CD4-positive, alpha-beta T cell treated with Interleukin-17A for 1 hour (primary cell): ENCODE measurements at places on chromosomes 13 and 19.

DNA sequence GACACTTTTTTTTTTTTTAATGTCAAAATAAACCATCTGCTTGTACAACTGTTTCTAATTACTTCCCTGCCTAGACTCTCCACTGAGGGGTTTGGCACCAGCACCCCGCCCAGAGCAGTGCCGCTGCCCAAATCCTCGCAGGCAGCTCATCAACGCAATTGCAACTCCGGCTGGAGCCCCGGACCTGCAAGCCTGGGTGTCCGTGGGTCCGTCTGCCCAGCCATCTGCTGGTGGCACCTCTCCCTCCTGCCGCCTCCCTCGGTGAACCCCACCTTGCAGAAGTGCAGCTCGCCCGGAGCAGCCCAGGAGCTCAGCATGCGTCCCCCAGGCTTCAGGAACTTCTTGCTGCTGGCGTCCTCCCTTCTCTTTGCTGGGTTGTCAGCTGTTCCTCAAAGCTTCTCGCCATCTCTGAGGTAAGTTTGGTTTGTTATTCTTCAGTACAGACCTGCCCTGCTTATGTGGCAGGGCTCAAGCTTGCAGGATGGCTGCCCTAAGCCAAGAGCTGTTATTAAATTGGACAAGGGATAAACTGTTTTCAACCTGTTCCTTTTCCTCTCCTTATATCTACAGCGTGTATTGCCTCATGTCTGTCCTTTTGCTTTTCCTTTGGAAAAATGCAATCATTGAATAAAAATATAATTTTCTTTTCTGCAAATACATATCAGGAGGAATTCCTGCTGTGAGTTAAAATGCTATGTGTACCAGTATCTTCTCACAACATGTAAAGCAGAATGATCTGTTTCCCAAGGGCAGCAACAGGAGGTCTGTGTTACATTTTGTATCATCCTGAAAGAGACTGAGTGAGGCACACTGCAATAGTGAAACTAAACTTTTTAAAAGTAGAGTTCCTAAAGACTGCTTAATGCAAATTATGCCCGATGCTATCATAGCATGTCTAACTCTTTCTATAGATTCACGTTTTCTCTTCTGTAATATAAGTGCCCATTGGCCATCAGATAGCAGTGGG, at the start of gene ITGBL1:
Gene ITGBL1 (plus strand): TSS at position 157 of the 967 bp plus-strand sequence. CDS start 159 bp downstream, at position 316.
- DNase-seq = no peak

- DNase-seq = no peak
Observed at GRCh38 chr13:113967206-113967720, 6.6 kb downstream of the C13orf46 start.

DNA sequence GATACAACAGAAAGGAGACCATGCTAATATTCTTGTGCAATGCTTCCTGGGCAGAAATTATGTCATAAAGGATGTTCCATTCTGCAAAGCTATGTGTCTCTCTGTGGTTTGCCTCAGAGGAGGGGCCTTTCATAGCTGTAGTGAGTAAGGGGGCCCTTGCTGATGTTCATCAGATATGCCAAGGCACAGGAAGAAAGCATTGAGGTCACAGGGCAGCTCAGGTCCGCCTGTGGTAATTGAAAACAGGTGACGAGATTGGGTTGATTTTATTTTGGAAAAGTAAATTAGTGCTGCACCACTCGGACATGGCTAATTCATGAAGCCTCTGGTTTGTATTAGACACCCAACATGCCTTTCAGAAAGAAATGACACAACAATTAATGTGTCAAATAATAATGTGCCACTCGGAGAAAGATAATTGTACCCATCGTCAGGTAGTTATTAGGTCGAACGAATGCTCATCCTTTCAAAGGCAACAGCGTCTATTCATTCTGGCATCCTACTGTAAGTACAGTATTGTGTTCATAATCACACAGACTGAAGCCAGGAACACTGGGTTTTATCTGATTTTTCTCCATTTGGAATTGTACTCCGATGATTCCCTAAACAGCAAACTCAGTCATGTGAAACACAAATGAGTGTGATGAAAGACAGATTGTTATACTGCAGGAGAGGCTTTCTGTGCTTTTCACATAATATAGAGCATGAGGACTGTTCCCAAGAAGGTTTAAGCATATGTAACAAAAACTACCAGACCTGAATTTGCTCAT, 421.6 kb upstream of the KLF12 start:
- no peak for DNase-seq

GRCh38 chr19:50435221-50435620, 2.5 kb downstream of the MYBPC2 start:
- DNase-seq = no peak

DNA sequence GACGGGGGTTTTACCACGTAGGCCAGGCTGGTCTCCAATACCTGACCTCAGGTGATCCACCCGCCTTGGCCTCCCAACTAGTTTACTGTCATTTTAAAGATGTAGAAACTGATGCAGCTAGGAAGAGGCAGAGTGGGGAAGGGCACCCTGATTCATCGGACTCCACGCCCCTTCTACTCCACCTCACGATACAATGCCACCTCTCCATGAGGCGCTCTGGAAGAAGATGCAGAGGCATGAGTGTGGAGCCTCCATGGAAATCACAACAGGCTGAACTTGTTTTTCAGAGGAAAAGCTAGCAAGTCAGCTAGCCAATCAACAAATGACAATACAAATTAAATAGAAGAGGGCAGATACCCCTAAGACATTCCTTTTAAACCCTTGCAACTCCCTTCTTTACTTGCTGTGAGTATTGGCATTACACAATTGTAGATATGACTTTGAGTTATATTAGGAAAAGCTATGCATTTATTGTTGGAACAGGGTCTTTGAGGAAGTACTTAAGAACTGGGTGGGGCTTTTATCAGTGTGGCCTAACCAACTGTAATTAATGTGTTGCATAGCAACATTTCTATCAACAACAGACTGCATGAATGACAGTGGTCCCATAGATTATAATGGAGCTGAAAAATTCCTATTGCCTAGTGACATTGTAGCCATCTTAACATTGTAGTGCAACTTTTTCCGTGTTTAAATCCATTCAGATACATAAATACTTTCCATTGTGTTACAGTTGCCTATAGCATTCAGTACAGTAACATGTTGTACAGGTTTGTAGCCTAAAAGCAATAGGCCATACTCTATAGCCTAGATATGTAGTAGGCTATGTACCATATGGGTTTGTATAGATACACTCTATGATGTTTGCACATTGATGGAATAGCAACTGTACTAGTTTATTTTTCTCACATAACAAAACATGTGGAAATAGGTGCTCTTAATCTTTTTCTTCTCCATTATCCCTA, 17.6 kb downstream of the WDFY2 start:
- DNase-seq = no peak

DNA sequence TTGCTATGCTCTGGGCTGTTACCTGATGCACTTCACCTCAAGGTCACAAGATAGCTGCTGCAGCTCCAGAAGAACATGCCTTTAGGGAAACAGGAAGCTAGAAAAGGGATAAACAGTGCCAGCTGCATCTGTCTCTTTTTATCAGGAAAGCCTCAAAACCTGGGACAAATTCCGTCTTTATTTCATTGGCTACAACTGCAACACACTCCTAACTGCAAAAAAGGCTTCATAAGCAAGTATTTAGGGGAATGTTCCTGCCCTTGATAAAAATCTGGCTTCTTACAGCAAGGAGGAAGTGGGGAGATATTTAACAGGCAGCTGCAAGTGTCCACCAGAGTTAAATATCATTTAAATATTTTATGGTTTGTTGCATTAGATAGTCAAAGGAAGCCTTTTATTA, 34.2 kb upstream of the SERTM1 start:
- no peak for DNase-seq

GRCh38 chr13:24663586-24663985, 16.6 kb upstream of the ATP12A start:
- DNase-seq = no peak

DNA sequence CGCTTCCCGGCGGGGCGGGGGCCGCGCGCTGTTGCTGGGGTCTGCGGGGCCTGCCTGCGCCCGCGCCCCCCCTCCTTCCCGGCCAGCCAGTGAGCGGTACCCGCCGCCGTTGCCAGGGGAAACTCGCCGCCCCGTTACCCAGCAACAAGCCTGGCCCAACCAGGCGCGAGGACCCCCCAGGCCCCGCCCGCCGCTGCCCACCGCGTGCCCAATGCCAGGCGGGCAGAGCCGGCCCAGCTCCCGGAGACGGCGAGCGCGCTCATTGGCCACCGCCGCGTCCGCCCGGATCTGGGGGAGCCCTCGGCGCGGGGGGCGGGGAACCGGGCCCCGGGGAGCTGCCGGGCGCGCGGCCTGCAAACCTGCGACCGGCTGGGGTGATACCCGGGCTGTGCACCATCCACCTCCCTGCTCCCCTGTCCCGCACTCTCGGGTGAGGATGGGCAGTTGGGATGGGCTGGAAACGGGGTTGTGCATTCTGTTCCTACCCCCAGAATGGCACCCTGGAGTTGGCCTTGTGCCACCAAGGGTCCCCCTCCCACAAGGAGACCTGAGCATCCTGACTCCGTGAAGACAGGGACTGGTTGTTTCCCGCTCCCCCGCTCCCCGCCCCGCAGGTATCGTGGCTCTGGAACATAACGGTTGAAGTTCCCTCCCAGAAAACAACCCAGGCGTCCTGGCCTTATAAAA, 8.8 kb upstream of the BBC3 start:
- peak; percentile 89 for DNase-seq

DNA sequence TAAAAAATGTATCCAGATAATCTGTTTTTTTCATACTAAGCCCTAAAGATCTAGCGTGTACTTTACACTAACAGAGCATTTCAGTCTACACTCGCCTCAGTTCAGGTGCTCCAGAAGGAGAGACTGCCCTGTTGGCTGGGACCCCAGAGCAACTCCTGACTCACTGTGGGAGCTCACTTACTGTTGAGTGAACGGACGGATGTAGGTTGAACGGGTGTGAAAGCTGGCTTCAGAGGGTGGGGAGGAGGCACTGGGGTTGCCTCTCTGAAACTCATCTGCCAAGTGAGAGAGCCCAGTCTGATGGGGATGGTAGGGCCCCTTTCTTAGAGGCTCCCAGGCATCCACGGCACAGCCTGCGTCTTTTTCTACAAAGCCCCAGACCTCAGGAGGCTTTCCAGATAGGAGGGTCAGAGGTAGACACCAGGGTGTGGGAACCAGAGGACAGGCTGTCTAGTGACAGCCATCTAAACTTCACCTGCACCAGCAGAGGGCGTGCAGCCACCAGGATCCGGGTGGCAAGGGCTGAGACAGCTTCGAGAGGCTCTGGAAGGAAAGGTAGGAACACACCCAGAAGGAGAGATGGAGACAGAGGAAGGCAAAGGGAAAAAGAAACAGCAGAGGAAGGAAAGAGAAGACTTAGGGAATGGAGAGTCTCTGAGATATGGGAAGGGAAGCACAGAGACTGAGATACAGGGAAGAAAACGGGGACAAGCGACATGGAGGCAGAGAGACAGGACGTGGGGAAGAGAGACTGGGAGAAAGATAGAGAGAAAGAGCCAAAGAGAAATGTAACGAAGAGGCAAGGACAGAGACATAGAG, 3.7 kb downstream of the KASH5 start:
- peak; percentile 84 for DNase-seq

DNA sequence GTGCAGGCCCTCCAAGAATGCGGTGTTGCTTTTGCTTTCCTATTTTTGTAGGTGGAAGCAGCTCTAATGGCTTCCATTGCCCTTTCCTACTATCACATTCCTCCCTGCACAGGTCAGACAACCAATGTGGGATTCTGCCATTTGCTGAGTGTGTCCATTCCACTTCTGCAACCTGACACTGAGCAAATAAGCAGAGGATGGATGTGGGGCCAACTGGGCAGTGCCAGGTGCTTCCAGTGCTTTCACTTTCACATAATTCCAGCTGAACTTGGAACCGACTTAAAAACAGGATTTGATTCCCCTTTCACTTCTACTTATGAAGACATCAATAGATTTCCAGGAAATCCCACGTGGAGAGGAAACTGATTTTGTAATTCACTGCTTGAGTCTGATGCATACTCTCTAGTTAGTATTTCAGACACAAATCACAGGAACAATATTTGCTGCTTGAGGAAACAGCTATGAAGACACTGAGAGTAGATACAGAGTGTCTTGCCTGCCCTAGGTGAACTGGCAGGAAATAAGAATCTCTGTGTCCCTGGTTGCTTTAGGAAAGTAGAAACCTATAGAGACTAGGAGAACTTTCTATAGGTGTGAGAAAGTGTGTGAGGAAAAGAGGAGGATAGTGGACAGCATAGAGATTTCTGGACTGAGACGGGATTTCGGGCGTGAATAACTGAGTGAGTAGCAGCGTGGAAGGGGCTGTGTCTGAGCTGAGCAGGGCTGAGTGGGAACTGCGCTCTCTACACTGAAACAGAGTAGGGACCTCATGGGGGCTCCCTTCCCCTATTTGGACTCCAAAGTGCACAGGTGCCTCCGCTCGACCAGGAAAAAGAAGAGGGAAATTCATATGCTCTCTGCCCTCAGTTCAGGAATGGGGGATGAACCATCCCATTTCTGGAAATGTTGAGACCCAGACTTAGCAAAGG, 22.5 kb downstream of the LGALS16 start:
- no peak for DNase-seq

- no peak for DNase-seq
Observed at GRCh38 chr13:50675651-50676050, 167.8 kb downstream of the DLEU7 start.

DNA sequence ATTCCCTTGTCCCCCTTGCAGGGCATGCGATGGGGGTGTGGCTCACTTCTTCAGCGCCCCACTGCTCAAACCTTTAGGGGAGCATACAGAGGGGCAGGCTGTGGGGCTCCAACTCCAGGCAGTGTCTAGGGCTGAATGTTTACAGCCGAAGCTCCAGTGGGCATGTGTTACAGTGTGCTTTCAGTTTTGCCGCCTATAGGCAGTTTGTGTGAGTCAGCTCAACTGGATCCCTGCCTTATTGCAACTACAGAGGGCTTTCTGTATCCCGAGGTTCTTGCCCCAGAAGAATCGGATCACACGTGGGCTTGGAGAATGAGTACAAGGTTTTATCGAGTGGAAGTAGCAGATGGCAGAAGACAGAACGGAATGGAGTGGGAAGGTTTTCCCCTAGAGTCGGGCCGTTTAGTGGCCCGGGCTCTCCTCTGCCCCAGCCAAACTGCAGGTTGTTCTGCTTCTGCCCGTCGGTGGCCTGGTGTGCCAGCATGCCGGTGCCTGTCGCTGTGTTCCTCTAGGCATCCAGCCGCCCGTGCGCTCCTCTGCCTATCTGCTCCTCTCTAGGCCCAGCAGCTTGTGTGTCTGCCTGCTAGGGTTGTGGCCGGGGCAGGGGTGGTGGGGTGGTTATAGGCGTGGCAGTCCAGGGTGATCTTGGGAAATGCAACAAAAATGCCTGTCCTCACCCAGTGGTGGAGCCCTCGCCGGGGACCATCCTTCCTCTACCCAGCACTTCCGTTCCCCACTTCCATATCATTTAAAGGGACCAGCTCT, 435.9 kb upstream of the SGCG start:
- DNase-seq = no peak

DNA sequence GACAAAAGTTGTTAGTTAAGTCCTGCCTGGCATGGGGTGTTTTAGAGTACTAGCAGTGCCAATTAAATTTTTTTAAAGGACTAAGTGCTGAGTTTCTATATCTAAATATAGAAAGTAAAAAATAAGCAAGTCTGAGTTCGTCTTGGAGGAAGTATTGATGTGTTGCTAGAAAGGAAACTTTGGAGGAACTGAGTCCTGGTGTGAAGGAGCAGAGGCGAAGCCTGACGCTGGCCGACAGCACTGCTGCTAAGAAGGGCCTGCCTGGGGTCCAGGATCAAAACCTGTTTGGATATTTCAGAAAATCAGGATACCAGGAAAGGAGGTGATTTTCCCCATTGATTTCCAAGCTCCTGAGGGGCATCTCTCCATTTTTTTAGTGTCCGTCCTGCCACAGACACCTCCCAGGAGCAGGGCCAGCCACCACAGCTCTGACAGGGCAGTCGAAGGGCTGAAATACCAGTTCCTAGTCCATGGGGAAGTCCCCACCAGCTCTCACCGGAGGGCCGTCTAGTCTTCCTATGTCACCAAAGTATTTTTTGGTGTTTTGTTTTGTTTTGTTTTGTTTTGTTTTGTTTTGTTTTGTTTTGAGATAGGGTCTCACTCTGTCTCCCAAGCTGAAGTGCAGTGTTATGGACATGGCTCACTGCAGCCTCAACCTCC, 38.2 kb upstream of the NPAS1 start:
- no peak for DNase-seq
